H9 (cell line): ENCODE measurements at places on chromosomes 4 and X. TPM values are rescaled to one million over a fixed set of nuclear protein-coding genes. Genes with fewer than 3 reads are reported as not detected.

Gene JADE3
- total RNA-seq = 19.6 and 20.2 TPM in 2 replicates

Gene SPANXN4
- total RNA-seq = not detected in 2 replicates

Gene SSX1
- not detected in 2 replicates for total RNA-seq

Gene CYTL1
- 1.4 and 1.7 TPM in 2 replicates for total RNA-seq

Gene NDP
- total RNA-seq = not detected in 2 replicates

Gene CLRN2
- total RNA-seq = not detected in 2 replicates

Gene RRAGB
- 8.2 and 10.3 TPM in 2 replicates for total RNA-seq

Gene FOXR2
- not detected in 2 replicates for total RNA-seq

Gene AFF1
- total RNA-seq = 68.9 and 74.5 TPM in 2 replicates

Gene NLGN4X
- 106 and 111 TPM in 2 replicates for total RNA-seq

Gene CYBB
- 0.04 and 0.07 TPM in 2 replicates for total RNA-seq

Gene GPR50
- 11.9 and 12.2 TPM in 2 replicates for total RNA-seq

Gene AMBN
- not detected in 2 replicates for total RNA-seq

Gene KLKB1
- total RNA-seq = 20.1 and 21.8 TPM in 2 replicates

Gene HPGD
- 16.8 and 22.5 TPM in 2 replicates for total RNA-seq

Gene HPSE
- 1.5 and 2.0 TPM in 2 replicates for total RNA-seq

Gene ASB11
- not detected in 2 replicates for total RNA-seq

Gene F8A2
- total RNA-seq = not detected in 2 replicates

Gene RBM41
- total RNA-seq = 19.4 and 19.6 TPM in 2 replicates

Gene LRBA
- total RNA-seq = 52.6 and 55.3 TPM in 2 replicates

Gene GATB
- 18.9 and 21.2 TPM in 2 replicates for total RNA-seq

Gene ASIC5
- total RNA-seq = not detected in 2 replicates

Gene FRG2
- total RNA-seq = not detected in 2 replicates

Gene ZIC3
- 126 and 128 TPM in 2 replicates for total RNA-seq

Gene UCHL1
- total RNA-seq = 513 and 522 TPM in 2 replicates

Gene VGLL1
- not detected in 2 replicates for total RNA-seq

Gene FREM3
- not detected in 2 replicates for total RNA-seq

Gene MFSD8
- 24.0 and 24.8 TPM in 2 replicates for total RNA-seq

Gene SLC38A5
- total RNA-seq = 25.1 and 28.3 TPM in 2 replicates

Gene PPP1R2C
- total RNA-seq = not detected in 2 replicates

Gene HADH
- 44.4 and 46.6 TPM in 2 replicates for total RNA-seq

Gene LGI2
- 1.4 and 2.4 TPM in 2 replicates for total RNA-seq

Gene PWWP3B
- total RNA-seq = 0.13 and 0.26 TPM in 2 replicates

Gene CTAG1B
- not detected in 2 replicates for total RNA-seq

Gene DCAF12L2
- total RNA-seq = 1.1 and 1.2 TPM in 2 replicates

Gene TKTL1
- not detected in 2 replicates for total RNA-seq

Gene PARM1
- 1.4 and 2.0 TPM in 2 replicates for total RNA-seq

Gene MAP7D2
- 1.9 and 2.4 TPM in 2 replicates for total RNA-seq

Gene AFP
- total RNA-seq = 4.8 and 4.9 TPM in 2 replicates

Gene ARHGAP6
- total RNA-seq = 0.07 and 0.15 TPM in 2 replicates

Gene PAGE2
- not detected in 2 replicates for total RNA-seq

Gene DKK2
- total RNA-seq = 0.11 TPM in 1 of 2 replicates, not detected in the other

Gene EREG
- total RNA-seq = not detected in 2 replicates

Gene CT45A10
- not detected in 2 replicates for total RNA-seq

Gene PNMA6A
- 7.7 and 8.0 TPM in 2 replicates for total RNA-seq

Gene XKRX
- 0.44 and 0.77 TPM in 2 replicates for total RNA-seq

Gene ETDA
- not detected in 2 replicates for total RNA-seq

Gene CXCL6
- total RNA-seq = 0.85 and 1.3 TPM in 2 replicates

Gene AKAP4
- total RNA-seq = not detected in 2 replicates

Gene TSPAN6
- total RNA-seq = 61.3 and 62.8 TPM in 2 replicates

Gene ANKRD17
- 79.8 and 82.4 TPM in 2 replicates for total RNA-seq

Gene NUP62CL
- total RNA-seq = 3.9 and 4.3 TPM in 2 replicates
